Stimulated activated CD8-positive, alpha-beta memory T cell treated with anti-CD3 and anti-CD28 coated beads, Interleukin-2, amount 100 ng/mL, for 1 hour (primary cell): ENCODE measurements at places on chromosomes 4 and X.
A peak's percentile ranks its signal among the peaks of the same experiment; 100 is the strongest.

GRCh38 chrX:30653415-30654131 is at the start of gene GK:
Gene GK, plus strand, starts transcription at chrX:30653423. Its CDS starts 115 bp downstream, at chrX:30653538.
- DNase-seq, result peak; percentile 0

DNA sequence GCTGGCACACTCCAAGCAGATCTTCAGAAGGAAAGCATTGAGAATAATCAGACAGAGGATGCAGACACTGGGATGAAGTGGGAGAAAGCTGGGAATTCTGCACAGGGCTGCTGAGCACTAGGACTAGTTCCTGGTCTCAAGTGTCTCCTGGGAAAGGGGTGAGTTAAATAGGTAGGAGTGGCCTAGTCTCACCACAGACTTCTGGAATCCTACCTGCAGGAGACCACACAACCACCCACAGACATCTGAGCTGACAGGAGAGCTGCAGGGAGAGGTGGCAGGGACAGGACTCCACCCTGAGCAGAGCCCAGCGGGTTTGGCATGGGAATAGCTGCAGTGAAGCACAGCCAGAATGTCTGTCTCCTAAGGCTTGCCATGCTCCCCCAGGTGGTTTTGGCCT is 95.1 kb upstream of the GALNTL6 start:
- no peak for DNase-seq

DNA sequence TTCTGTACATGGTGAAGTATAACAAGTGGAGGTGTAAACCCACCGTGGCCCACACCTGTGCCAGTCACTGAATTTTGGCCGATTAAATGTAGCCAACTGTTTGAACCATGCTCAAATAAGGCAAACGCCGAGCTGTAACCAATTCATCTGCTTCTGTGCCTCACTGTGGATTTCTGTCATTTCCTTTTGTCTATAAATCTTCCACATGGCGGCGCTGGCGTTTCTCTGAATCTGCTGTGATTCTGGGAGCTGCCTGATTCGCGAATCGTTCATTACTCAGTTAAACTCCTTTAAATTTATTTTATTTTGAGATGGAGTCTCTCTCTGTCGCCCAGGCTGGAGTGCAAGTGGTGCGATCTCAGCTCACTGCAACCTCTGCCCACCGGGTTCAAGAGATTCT is 19.2 kb downstream of the SUPT20HL2 start:
- DNase-seq, result no peak

DNA sequence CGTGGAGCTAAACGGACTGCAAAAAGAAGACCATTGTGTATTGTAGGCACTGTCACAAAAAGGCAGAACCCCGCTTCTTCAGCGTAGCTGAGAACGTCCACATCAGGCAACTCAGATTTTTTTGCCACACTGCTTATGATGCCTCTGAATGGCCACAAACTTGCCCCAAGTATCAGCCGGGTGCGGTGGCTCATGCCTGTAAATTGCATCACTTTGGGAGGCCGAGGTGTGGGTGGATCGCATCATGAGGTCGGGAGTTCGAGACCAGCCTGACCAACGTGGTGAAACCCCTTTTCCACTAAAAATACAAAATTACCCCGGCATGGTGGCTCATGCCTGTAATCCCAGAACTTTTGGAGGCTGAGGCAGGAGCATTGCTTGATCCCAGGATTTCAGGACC is 14.9 kb upstream of the IL3RA start:
- no peak for DNase-seq

DNA sequence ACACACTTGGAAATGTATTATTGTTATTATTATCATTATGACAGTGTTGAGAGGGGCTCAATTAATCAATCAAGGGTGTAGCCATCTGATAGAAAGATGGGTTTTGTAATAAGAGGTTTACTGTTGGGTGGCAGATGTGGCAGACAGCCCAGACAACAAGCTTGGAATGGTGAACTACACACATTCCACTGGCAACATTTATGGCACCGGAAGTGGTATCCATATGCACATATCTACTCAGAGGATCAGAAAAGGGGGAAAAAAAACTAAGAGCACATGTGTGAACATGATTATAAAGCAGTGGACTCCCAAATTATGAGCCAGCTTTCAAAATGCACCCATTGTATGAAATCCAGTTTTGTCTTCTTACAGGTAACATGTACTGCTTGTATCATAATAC is 125.9 kb upstream of the ARX start:
- DNase-seq, result no peak

DNA sequence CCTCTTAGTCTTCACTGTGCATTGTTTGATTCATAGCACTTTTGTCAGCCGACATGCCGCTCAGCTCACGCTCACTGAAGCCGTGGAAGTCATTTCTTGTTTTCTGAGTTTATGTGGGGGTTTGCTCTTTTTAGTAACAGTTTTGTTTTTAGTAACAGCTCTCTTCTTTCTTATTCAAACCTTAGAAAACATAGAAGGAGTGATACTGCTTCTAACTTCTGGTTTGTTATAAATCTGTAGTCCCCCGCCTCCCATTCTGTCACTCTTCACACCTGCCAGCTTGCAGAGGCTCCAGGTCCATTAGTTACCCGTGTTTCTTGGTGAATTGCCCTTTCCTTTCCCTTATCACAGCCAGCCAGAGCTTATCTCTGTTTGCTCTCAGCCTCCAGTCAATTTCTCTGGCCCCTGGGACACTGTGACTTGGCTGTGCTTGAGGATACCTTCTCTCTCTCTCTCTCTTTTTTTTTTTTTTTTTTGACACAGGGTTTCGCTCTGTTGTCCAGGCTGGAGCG is 50.5 kb downstream of the GRK4 start:
- DNase-seq, result no peak
